ENCODE measurements at places on chromosomes 13 and 19. TPM values are rescaled to one million over a fixed set of nuclear protein-coding genes. Genes with fewer than 3 reads are reported as not detected.

GRCh38 chr19:46197314-46198070 is 32.0 kb upstream of the IGFL1 start:
- DNase-seq = no peak
- no peaks in the 10 kb centered on the region for H3K4me1 ChIP-seq
- H3K36me3 ChIP-seq = no peaks in the 10 kb centered on the region
- H3K27me3 ChIP-seq = peaks cover 37% of the 10 kb centered on the region

- H3K36me3 ChIP-seq = peaks cover 41% of the 10 kb centered on the region
- H3K4me3 ChIP-seq = no peak overlapping the region
- no peak for DNase-seq
- no peaks in the 10 kb centered on the region for H3K27me3 ChIP-seq
Observed at GRCh38 chr13:27077451-27077850, 94.2 kb downstream of the USP12 start.

The NLRP5 gene
- not detected for total RNA-seq

The CACNG6 gene
- total RNA-seq = not detected

The AP2S1 gene
- 154 TPM for total RNA-seq

DNA sequence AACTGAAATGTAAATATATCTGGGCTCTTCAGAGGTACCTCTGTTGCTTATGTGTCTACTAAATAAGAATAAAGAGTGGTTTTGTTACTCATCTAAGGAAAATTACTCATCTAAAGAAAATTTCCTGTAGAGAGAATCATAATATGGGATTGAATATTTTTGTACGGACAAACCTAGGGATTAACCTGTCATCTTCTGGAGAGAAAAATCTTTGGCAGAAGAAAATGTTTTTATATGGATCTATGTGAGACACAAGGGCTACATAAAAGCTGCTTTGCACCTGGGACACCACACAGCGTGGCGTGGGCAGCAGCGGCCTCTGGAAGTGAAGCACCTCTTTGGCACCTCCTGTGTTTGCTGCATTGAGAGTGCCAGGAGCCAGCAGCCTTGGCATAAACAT is 242.9 kb upstream of the DACH1 start:
- no peaks in the 10 kb centered on the region for H3K36me3 ChIP-seq
- H3K4me3 ChIP-seq = no peak overlapping the region
- DNase-seq = no peak
- H3K27ac ChIP-seq = no peak overlapping the region
- H3K27me3 ChIP-seq = no peaks in the 10 kb centered on the region

DNA sequence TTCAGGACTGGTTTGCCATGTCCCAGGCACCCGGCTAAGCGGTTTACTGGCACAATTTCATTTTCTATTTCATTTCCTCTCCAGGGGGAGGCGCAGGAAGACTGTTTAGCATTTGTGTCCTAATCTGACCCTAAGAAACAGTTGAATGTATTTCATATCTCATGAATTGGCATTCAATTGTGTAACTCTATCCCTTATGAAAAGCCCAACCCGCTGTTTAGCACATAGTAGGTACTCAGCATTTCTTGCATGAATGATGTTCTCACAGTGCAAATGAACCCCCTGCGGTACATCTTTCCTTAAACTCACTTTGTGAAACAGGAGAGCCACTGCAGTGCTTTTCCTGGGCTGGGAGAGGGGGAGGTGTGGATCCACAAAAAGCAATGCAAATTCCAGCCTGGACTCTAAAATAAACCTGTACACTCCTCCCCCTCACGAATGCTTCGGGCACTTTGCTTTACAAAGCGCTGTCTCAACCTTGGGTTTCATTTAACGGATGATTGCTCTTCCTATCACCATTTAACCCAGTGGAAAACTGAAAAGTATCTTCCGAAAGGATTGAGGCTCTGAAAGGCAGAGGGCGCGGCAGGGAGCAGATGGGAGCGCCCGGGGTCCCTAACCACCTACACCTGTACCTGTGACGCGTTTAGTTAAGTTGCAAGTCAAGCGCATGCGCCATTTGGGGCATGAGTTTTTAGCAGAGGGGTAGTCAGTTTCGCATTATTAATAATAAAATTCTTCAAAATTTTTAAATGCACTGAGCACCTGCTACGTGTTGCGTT is 1.2 kb upstream of the EEF2 start:
- peak overlapping the region; percentile 92 for H3K27ac ChIP-seq
- no peaks in the 10 kb centered on the region for H3K27me3 ChIP-seq
- peaks cover 54% of the 10 kb centered on the region for H3K4me1 ChIP-seq
- peaks cover 39% of the 10 kb centered on the region for H3K36me3 ChIP-seq
- peak; percentile 83 for DNase-seq
- H3K4me3 ChIP-seq = peak overlapping the region; percentile 95

DNA sequence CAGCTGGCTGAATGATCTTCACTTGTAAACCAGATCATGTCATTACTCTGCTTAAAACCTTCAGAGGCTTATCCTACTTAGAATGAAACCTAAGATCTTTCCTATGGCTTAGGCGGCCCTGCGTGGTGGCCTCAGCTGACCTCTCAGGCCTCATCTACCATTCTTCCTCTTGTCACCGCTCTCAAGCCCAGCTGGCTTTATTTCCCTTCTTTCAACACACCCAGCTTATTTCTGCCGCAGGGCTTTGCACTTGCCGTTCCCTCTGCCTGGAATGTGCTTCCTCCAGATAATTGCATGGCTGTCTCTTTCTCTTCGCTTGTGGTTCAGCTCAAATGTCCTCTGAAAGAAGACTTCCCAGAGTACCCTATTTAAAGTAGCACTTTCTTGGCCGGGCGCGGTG is 3.6 kb upstream of the ASF1B start:
- H3K36me3 ChIP-seq = peaks cover 15% of the 10 kb centered on the region
- no peak overlapping the region for H3K4me3 ChIP-seq
- peaks cover 32% of the 10 kb centered on the region for H3K4me1 ChIP-seq
- H3K27me3 ChIP-seq = no peaks in the 10 kb centered on the region

GRCh38 chr13:113900646-113901045 is 36.8 kb upstream of the GAS6 start:
- no peak overlapping the region for H3K4me3 ChIP-seq
- no peak overlapping the region for H3K27ac ChIP-seq
- H3K27me3 ChIP-seq = peaks cover 6% of the 10 kb centered on the region
- H3K4me1 ChIP-seq = no peaks in the 10 kb centered on the region

DNA sequence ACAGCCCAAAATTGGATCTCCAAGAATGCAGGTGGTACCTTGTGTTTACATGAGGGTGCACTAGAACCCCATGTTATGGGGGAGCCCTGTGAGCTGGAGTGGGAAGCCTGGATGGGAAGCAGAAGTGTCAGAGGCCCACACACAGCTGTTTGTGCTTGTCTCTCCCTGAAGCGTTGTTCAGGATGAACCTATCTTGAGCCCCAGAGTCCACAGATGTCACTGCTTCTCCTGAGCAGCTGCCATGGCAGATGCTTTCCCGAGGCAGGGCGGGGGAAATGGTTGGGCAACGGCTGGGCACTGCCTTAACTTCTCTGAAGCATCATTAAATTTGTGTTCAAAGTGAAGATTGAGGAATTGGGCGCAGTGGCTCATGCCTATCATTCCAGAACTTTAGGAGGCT is 17.1 kb upstream of the CHST8 start:
- DNase-seq = no peak
- H3K4me3 ChIP-seq = no peak overlapping the region
- no peaks in the 10 kb centered on the region for H3K27me3 ChIP-seq
- no peak overlapping the region for H3K27ac ChIP-seq

GRCh38 chr19:21352830-21353229 is 6.0 kb upstream of the ZNF738 start:
- H3K27me3 ChIP-seq = no peaks in the 10 kb centered on the region
- DNase-seq = no peak
- peaks cover 6% of the 10 kb centered on the region for H3K36me3 ChIP-seq
- H3K27ac ChIP-seq = no peak overlapping the region

The SOHLH2 gene
- total RNA-seq = not detected

The LAIR1 gene
- 97.6 TPM for total RNA-seq

DNA sequence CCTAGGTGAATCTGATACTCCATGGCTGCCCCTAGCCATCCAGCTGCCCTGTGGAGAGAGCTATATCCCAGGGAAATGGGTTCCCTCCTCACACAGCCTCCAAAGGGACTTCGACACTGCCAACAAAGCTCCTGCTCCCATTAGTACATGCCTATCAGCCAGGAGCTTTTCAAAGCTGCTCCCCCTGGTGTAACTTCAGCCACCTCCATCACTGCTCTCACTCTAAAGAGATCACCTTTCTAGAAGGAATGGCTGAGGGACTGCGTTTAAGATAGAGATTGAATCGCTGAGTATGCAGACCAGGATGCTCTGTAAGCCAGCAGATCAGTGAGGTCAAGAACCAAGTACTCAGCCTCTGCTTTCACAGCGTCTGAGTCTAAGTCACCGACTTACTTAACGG is 213.7 kb downstream of the NALCN start:
- H3K27me3 ChIP-seq = no peaks in the 10 kb centered on the region
- no peaks in the 10 kb centered on the region for H3K4me1 ChIP-seq
- H3K36me3 ChIP-seq = no peaks in the 10 kb centered on the region
- DNase-seq = no peak

DNA sequence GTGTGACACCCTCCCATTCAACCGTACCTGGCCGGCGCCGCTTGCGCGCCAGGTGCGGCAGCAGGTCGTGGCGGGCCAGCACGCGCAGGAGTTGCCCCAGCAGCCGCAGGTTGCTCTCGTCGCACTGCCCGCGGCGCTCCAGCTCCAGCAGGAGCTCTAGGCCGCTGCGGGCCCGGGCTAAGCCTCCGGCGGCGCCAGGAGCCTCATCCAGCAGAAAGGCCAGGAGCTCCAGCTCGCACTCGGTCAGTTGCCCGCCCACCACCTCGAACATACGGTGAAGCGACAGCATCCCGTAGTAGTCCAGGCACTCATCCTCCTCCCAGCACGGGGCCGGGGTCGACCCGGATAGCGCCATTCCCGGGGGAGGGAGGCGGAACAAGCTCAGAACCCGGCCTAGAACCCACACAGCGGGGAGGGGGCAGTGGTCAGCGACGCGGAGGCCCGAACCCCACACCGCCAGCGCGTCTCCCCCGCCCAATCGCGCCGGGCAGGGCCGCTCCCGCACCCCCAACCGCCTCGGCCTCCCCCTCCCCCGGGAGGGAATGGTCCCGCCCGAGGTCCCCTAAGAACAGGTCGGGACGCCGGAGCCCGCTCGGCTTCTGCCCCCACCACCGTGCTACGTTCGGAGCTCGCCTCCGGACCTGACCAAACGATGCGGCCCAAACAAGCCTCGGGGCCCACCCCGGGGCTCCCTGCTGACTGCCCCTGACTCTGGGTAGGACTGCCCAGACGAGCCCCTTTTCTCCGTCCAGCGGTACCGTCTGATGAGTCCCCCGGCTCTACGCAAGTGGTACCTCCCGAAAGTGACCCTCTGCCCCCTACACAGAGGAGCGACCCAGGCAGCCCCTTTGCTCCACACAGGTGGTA is 591 bp downstream of the DEDD2 start:
- DNase-seq = peak; percentile 42
- peaks cover 73% of the 10 kb centered on the region for H3K4me1 ChIP-seq
- peak overlapping the region; percentile 92 for H3K4me3 ChIP-seq
- H3K27me3 ChIP-seq = no peaks in the 10 kb centered on the region
- peak overlapping the region; percentile 93 for H3K27ac ChIP-seq

- DNase-seq = no peak
- H3K4me1 ChIP-seq = no peaks in the 10 kb centered on the region
- H3K27ac ChIP-seq = no peak overlapping the region
- no peak overlapping the region for H3K4me3 ChIP-seq
Observed at GRCh38 chr13:51093574-51093973, 17.5 kb downstream of the C13orf42 start.

- H3K27ac ChIP-seq = peak overlapping the region; percentile 99
- H3K27me3 ChIP-seq = no peaks in the 10 kb centered on the region
- peak; percentile 84 for DNase-seq
- H3K36me3 ChIP-seq = peaks cover 17% of the 10 kb centered on the region
Observed at GRCh38 chr13:32314271-32315237, 609 bp downstream of the ZAR1L start.

- DNase-seq = no peak
- no peaks in the 10 kb centered on the region for H3K4me1 ChIP-seq
- no peak overlapping the region for H3K27ac ChIP-seq
- H3K36me3 ChIP-seq = no peaks in the 10 kb centered on the region
- no peak overlapping the region for H3K4me3 ChIP-seq
Observed at GRCh38 chr13:111914241-111915103, 152.5 kb upstream of the SOX1 start.

- peaks cover 41% of the 10 kb centered on the region for H3K27me3 ChIP-seq
- no peak for DNase-seq
- no peaks in the 10 kb centered on the region for H3K36me3 ChIP-seq
- no peak overlapping the region for H3K27ac ChIP-seq
- peaks cover 41% of the 10 kb centered on the region for H3K4me1 ChIP-seq
Observed at GRCh38 chr19:17948514-17948900, 15.7 kb downstream of the CCDC124 start.

- no peak for DNase-seq
- no peak overlapping the region for H3K27ac ChIP-seq
- H3K4me3 ChIP-seq = no peak overlapping the region
- H3K27me3 ChIP-seq = no peaks in the 10 kb centered on the region
- no peaks in the 10 kb centered on the region for H3K36me3 ChIP-seq
Observed at GRCh38 chr19:23310729-23311211, 60.6 kb upstream of the ZNF724 start.

GRCh38 chr13:21528616-21529015 is 69.5 kb upstream of the ZDHHC20 start:
- H3K4me3 ChIP-seq = no peak overlapping the region
- H3K4me1 ChIP-seq = no peaks in the 10 kb centered on the region
- no peaks in the 10 kb centered on the region for H3K27me3 ChIP-seq

- no peak within 1 kb of the TSS for H3K27ac ChIP-seq
- H3K27me3 ChIP-seq = peaks cover 13% of the 10 kb centered on the region
- peaks cover 13% of the 10 kb centered on the region for H3K36me3 ChIP-seq
- H3K4me1 ChIP-seq = peaks cover 12% of the 10 kb centered on the region
Observed at GRCh38 chr19:44905437-44906160, at the start of gene APOE. TSS of gene APOE (plus strand) at chr19:44905796. CDS start at chr19:44906625, 829 bp downstream.

The OLFM4 gene
- not detected for total RNA-seq

The SLC10A2 gene
- total RNA-seq = not detected

GRCh38 chr19:48444936-48445200 is 915 bp upstream of the GRWD1 start:
- H3K27ac ChIP-seq = peak overlapping the region; percentile 94
- H3K4me3 ChIP-seq = peak overlapping the region; percentile 91
- H3K36me3 ChIP-seq = peaks cover 29% of the 10 kb centered on the region

- no peaks in the 10 kb centered on the region for H3K27me3 ChIP-seq
- H3K4me3 ChIP-seq = no peak overlapping the region
- H3K27ac ChIP-seq = no peak overlapping the region
- H3K36me3 ChIP-seq = no peaks in the 10 kb centered on the region
Observed at GRCh38 chr19:28869459-28869858, 343.5 kb downstream of the UQCRFS1 start.

GRCh38 chr19:1690699-1691307 is 38.4 kb upstream of the TCF3 start:
- DNase-seq = peak; percentile 75
- H3K4me1 ChIP-seq = peaks cover 2% of the 10 kb centered on the region
- H3K27me3 ChIP-seq = peaks cover 7% of the 10 kb centered on the region
- H3K36me3 ChIP-seq = peaks cover 3% of the 10 kb centered on the region

All from activated CD8-positive, alpha-beta T cell treated with anti-CD3 and anti-CD28 coated beads, Interleukin-2, amount 10 ng/mL, durations not matched to agents 7 days and 5 days (primary cell).